ENCODE measurements at places on chromosomes 3 and 15. TPM values are rescaled to one million over a fixed set of nuclear protein-coding genes. Genes with fewer than 3 reads are reported as not detected.

The OXSR1 gene
- 48.5 TPM for total RNA-seq

The GOLGA6A gene
- not detected for total RNA-seq

The NME9 gene
- 0.58 TPM for total RNA-seq

The MBNL1 gene
- 302 TPM for total RNA-seq

The GADL1 gene
- not detected for total RNA-seq

The PCSK6 gene
- total RNA-seq: 0.58 TPM

The ADGRG7 gene
- total RNA-seq: not detected

The MLH1 gene
- 102 TPM for total RNA-seq

The TGM5 gene
- not detected for total RNA-seq

DNA sequence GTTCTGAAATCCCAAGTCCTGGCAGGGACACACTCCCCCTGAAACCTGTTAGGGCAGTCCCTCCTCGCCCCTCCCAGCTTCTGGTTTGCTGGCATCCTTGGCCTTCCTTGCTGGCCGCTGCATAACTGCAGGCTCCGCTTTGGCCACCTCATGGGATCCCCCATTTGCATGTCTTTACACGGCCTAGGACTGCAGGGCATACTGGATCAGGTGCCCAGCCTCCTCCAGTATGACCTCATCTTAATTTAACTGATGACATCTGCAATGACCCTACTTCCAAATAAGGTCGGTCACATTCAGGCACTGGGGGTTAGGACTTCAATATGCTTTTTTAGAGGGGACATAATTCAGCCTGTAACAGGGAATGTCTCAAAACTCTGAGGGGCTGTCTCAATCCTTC lies 173.3 kb downstream of the RAB11A start:
- H3K36me3 ChIP-seq: no peaks in the 10 kb centered on the region
- DNase-seq: no peak
- H3K27me3 ChIP-seq: peaks cover 17% of the 10 kb centered on the region
- H3K4me3 ChIP-seq: no peak overlapping the region
- H3K27ac ChIP-seq: no peak overlapping the region

DNA sequence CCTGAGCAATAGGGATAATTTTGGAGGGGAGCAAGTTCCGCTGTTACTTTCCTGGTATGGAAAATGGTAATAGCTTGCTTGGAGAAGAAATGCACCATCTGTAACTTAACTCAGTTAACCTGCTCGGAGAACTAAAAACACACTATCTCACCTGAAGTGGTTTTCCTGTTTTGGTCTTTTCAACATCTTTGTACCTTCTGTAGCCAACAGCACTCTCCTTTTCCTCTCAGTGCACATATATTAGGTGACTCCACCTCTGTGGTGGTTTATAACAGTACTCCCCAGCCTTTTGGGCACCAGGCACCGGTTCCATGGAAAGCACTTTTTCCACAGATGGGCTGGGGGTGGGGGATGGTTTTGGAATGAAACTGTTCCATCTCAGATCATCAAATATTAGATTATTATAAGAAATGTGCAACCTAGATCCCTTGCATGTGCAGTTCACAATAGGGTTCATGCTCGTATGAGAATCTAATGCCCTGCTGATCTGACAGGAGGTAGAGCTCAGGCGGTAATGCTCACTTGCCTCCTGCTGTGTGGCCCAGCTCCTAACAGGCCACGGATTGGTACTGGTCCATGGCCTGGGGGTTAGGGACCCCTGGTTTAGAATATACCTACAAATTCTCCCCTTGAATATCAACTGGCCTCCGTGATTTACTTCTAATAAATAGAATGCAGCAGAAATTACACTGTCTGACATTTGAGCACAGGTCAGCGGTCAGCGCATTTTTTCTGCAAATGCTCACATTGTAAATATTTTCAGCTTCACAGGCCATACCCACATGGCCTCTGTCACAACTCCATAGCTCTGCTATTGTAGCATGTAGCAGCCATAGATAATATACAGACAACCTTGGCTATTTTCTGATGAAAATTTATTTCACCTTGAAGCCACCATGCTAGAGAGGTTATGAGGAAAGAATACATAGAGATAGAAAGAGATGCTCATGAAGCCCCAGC lies 83.8 kb upstream of the SUCLG2 start:
- peaks cover 4% of the 10 kb centered on the region for H3K36me3 ChIP-seq
- H3K4me1 ChIP-seq: peaks cover 39% of the 10 kb centered on the region
- H3K27ac ChIP-seq: peak overlapping the region; percentile 26
- no peaks in the 10 kb centered on the region for H3K27me3 ChIP-seq
- H3K4me3 ChIP-seq: no peak overlapping the region

- no peaks in the 10 kb centered on the region for H3K36me3 ChIP-seq
- no peak overlapping the region for H3K4me3 ChIP-seq
- DNase-seq: no peak
- H3K4me1 ChIP-seq: peaks cover 64% of the 10 kb centered on the region
- H3K27me3 ChIP-seq: no peaks in the 10 kb centered on the region
- H3K27ac ChIP-seq: no peak overlapping the region
These were observed 178.8 kb downstream of the TNIK start for GRCh38 chr3:171281256-171281992.

- H3K27me3 ChIP-seq: no peaks in the 10 kb centered on the region
- peak overlapping the region; percentile 53 for H3K27ac ChIP-seq
- peaks cover 34% of the 10 kb centered on the region for H3K36me3 ChIP-seq
- peak; percentile 35 for DNase-seq
- no peak overlapping the region for H3K4me3 ChIP-seq
These were observed 52.4 kb downstream of the KLF13 start for GRCh38 chr15:31379042-31379441.

GRCh38 chr15:77671362-77672056 lies 38.8 kb upstream of the LINGO1 start:
- H3K4me3 ChIP-seq: no peak overlapping the region
- no peaks in the 10 kb centered on the region for H3K36me3 ChIP-seq
- no peak overlapping the region for H3K27ac ChIP-seq
- no peaks in the 10 kb centered on the region for H3K4me1 ChIP-seq
- DNase-seq: no peak

GRCh38 chr3:30342318-30343060 lies 263.9 kb upstream of the TGFBR2 start:
- H3K4me3 ChIP-seq: no peak overlapping the region
- peaks cover 45% of the 10 kb centered on the region for H3K4me1 ChIP-seq
- peaks cover under 1% of the 10 kb centered on the region for H3K36me3 ChIP-seq
- DNase-seq: peak; percentile 19
- no peaks in the 10 kb centered on the region for H3K27me3 ChIP-seq
- H3K27ac ChIP-seq: no peak overlapping the region

DNA sequence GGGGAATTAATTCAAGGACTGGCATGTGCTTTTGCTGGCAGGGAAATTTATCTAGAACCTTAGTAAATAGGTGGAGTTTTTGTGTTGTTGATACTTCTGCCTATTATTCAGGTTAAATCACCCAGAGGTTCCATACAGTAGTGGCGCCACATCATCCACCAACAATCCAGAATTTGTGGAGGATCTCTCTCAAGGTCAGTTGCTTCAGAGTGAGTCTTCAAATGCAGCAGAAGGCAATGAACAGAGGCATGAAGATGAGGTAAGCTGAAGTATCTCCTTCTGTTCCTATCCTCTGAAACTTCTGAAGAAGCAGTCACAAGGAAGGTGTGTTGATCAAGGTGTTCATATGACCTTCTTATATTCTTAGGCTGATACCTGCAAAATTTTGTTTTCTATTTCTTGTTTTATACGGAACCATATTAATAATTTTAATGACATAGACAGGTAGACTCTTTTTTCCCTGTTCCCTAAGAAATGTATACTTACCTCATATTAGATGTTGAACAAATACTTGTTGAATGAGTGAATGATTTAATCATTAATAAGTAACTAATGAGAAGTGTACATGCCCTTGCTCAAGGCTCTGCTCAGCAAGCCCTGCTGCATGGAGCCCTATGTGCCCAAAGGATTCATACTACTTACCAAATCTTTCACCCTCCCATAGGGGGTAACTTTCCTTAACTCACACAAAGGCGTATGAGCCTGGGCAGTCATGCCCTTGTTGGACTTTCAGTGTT lies 43.6 kb downstream of the HMG20A start:
- H3K4me1 ChIP-seq: no peaks in the 10 kb centered on the region
- no peak overlapping the region for H3K4me3 ChIP-seq
- DNase-seq: no peak

DNA sequence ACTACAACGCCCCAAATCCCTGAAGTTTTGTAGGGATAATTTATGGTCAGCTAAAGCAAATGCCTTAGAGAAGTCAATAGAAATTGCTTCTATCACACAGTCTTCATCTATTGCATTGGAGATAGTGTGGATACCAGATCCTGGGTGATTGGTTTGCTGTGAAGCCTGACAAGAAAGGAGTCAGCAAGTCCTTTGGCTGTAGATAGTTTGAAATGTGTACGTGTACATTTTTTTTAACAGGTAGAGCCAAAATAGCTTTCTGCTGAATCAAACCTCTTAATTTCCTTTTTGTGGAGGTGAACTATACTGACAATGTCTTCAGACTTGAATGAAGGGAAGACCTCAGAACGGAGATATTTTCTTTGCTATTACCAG lies 312.3 kb downstream of the ZBBX start:
- no peaks in the 10 kb centered on the region for H3K36me3 ChIP-seq
- H3K27me3 ChIP-seq: no peaks in the 10 kb centered on the region
- no peak overlapping the region for H3K4me3 ChIP-seq
- no peaks in the 10 kb centered on the region for H3K4me1 ChIP-seq

DNA sequence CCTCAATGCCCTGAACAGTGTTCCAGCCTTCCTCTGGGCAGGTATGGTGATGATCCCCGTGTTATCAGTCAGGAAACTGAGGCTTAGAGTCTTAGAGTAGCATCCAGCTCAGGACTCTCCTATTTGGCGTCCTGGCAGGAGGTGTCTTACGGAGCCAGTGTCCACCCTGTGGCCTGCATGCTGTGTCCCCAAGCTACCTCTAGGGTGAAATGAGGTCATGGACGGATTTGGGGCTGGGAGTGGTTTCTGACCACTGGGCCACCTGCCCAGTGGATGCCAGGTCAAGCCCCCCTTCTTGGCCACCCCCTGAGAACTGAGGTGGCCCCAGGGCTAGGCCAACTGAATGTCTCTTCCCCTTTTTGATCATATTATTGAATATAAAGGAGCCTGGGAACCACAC lies 27.2 kb upstream of the SLC6A6 start:
- peaks cover 19% of the 10 kb centered on the region for H3K4me1 ChIP-seq
- H3K36me3 ChIP-seq: no peaks in the 10 kb centered on the region
- no peak overlapping the region for H3K4me3 ChIP-seq
- no peak overlapping the region for H3K27ac ChIP-seq

GRCh38 chr3:173739726-173740125 lies 342.2 kb downstream of the NLGN1 start:
- H3K4me1 ChIP-seq: no peaks in the 10 kb centered on the region
- no peaks in the 10 kb centered on the region for H3K36me3 ChIP-seq
- no peak overlapping the region for H3K4me3 ChIP-seq

GRCh38 chr3:170128259-170128976 lies 53.1 kb downstream of the PHC3 start:
- H3K27ac ChIP-seq: peak overlapping the region; percentile 64
- peaks cover 30% of the 10 kb centered on the region for H3K36me3 ChIP-seq
- H3K4me3 ChIP-seq: no peak overlapping the region
- H3K27me3 ChIP-seq: no peaks in the 10 kb centered on the region
- DNase-seq: peak; percentile 18

DNA sequence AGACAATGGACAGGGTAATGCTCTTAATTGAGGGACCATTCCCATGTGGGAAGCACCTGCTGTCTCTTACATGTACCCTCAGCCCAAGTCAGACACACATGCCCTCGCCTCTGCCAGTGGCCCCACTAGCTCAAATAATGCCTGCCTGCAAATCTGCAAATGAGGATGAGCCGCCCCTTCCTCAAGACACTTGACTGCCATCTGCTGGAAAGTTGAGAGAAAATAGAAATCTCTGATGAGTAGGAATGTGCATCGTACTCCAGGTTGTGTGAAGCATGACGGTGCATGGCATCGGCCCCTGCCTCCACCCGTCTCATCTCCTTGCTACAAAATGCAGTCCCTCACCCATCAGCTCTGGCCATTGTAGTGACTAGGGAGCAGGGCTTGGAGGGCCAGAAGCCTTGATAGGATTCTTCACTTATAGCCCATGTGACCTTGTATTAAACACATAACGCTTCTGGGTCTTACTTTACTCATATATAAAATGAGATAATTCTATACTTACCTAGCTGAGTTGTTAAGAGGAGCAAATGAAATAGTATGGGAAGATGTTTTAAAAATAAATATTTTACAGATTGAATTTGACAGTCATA lies 6.3 kb upstream of the SCN5A start:
- H3K27ac ChIP-seq: no peak overlapping the region
- H3K27me3 ChIP-seq: peaks cover 32% of the 10 kb centered on the region
- DNase-seq: peak; percentile 18

DNA sequence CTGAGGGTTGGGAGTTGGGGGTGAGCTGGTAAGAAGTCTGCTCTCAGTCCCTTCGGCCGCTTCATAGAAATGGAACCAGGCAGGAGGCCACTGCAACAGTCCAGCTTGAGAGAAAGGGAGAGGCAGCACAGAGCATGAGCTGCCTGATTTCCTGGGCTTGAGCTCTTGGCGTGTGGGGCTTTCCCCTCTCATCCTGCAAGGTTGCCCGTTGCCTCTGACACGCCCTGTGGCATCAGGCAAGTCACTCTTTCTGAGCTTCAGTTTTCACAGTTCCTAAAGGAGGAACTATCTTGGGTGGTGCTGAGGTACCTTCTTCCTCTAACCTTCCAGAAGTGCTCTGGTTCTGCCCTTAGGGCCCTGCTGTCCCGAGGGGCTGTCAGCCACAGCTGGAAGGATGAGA lies 4.9 kb downstream of the MESP2 start:
- H3K36me3 ChIP-seq: no peaks in the 10 kb centered on the region
- DNase-seq: peak; percentile 66
- H3K4me3 ChIP-seq: no peak overlapping the region
- peak overlapping the region; percentile 47 for H3K27ac ChIP-seq
- H3K4me1 ChIP-seq: peaks cover 21% of the 10 kb centered on the region

- H3K27ac ChIP-seq: peak overlapping the region; percentile 58
- peak overlapping the region; percentile 49 for H3K4me3 ChIP-seq
- H3K27me3 ChIP-seq: no peaks in the 10 kb centered on the region
- H3K36me3 ChIP-seq: peaks cover 18% of the 10 kb centered on the region
These were observed 39.6 kb upstream of the LAMP3 start for GRCh38 chr3:183202004-183202722.

GRCh38 chr3:23182996-23183513 lies 20.1 kb upstream of the UBE2E2 start:
- H3K27me3 ChIP-seq: peaks cover 2% of the 10 kb centered on the region
- no peak for DNase-seq
- H3K27ac ChIP-seq: no peak overlapping the region
- no peaks in the 10 kb centered on the region for H3K4me1 ChIP-seq
- no peak overlapping the region for H3K4me3 ChIP-seq

GRCh38 chr3:129535075-129535474 lies 6.6 kb downstream of the RHO start:
- H3K27ac ChIP-seq: no peak overlapping the region
- H3K36me3 ChIP-seq: no peaks in the 10 kb centered on the region
- H3K4me1 ChIP-seq: no peaks in the 10 kb centered on the region

DNA sequence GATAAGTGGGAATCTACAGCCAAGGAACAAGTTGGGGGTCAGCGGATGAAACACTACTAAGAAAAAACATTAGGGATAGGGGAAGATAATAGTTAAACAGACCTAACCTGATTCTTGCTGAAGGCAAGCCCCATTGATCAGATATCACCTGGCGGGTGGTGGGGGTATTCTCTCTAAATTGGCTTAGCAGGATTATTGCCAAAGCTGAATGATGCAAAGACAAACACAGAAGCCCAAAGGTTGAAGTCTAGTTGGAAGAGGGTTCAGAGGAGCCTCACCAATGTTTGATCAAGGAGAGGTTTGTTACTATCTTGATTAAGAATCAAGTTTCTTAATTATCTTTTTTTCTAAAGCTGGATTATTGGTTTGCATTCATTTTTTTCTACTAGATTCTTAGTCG lies 371.9 kb upstream of the CNTN4 start:
- no peak overlapping the region for H3K4me3 ChIP-seq
- no peak for DNase-seq
- no peaks in the 10 kb centered on the region for H3K4me1 ChIP-seq
- no peaks in the 10 kb centered on the region for H3K36me3 ChIP-seq
- H3K27ac ChIP-seq: no peak overlapping the region
- H3K27me3 ChIP-seq: no peaks in the 10 kb centered on the region

Measured in activated CD4-positive, alpha-beta memory T cell treated with anti-CD3 and anti-CD28 coated beads for 36 hours (primary cell).